CD4-positive, alpha-beta memory T cell (primary cell): ENCODE measurements at places on chromosomes 12 and 14.

GRCh38 chr12:12803186-12803585 is 10.0 kb upstream of the DDX47 start:
- peak; percentile 11 for DNase-seq

- DNase-seq: no peak
Measured at GRCh38 chr14:45705940-45706534, 453.0 kb upstream of the MIS18BP1 start.

GRCh38 chr12:94149119-94149780 is 873 bp downstream of the PLXNC1 start:
- peak; percentile 40 for DNase-seq

GRCh38 chr14:62663456-62663821 is 381.8 kb downstream of the KCNH5 start:
- DNase-seq: no peak

- DNase-seq: no peak
Measured at GRCh38 chr14:24849471-24849870, 200.5 kb downstream of the STXBP6 start.

DNA sequence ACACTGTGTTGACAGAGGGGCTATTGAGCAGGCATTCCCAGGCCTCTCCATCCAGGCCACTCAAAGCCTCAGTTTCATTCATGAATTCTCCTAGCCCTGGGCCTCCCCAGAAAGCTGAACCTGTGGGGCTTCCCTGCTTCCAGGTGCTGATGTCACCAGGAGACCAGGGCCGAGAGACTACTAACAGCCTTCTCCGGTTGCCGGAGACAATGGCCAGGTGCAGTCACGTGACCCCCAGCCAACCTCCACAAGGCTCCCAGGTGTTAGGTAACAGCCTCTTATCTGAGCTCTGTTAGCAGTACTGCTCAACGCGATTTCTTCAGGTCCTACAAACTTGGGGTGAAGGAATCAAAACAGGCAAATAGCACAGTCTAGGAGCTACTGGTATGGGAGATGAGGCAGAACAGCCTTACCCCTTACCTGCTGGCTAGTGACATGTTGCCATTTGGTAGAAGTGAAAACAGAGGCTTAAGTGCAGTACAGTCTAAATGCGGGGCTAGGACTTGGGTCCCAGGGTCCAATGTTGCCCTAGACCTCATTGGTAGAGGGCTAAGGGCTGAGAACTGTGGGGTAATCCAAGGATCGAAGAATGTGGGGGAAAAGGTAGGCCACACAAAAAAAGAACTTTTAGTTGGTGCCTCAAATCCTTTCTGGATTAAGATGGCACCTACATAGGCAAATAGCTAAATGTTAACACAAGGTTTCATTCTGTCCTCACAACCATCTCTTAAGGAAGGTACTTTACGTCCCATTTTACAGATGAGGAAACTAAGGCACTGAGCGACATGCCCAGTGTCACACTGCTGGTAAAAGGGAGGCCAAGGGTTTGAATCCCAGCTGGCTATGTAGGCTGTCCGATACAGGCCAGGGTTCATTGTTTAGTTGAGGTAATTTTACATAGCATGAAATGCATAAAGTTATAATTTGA is 3.8 kb downstream of the CCDC88C start:
- DNase-seq: peak; percentile 55

- no peak for DNase-seq
Measured at GRCh38 chr12:105659355-105660075, 329.0 kb downstream of the C12orf75 start.

- DNase-seq: no peak
Measured at GRCh38 chr14:46197856-46198255, 453.7 kb downstream of the RPL10L start.

GRCh38 chr12:117046011-117046369 is 53.2 kb downstream of the TESC start:
- DNase-seq: no peak

GRCh38 chr12:51661836-51662235 is 70.8 kb downstream of the SCN8A start:
- no peak for DNase-seq

GRCh38 chr14:55450539-55450938 is 10.1 kb upstream of the TBPL2 start:
- DNase-seq: no peak

DNA sequence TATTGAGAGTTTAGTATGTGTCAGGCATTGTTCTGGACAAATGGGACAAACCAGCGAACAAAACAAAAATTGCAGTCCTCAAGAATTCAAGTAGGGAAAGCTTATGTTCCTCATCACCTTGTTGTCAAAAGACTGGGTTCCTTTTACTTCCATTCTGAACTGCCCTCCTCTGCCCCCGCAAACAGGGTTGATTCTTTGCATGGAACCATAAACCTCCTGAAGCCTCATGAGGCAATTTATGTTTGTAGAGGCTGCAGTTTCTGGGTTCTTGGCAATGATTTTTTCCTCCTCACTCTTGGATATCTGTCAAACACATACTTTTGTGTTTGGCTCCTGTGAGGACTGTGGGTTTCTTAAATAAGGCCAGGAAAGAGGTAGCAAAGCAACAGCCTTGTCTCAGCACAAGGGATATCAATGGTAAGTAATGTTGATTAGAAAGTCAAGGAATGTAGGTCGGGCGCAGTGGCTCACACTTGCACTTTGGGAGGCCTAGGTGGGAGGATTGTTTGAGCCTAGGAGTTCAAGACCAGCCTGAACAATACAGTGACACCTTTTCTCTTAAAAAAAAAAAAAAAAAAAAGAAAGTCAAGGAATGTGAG is 13.9 kb downstream of the COPZ1 start:
- no peak for DNase-seq

- no peak for DNase-seq
Measured at GRCh38 chr14:106509807-106510206, 983.4 kb downstream of the TMEM121 start.

GRCh38 chr14:101029668-101030290 is 126.3 kb upstream of the RTL1 start:
- no peak for DNase-seq

- no peak for DNase-seq
Measured at GRCh38 chr12:75205558-75205957, 4.1 kb downstream of the KCNC2 start.

DNA sequence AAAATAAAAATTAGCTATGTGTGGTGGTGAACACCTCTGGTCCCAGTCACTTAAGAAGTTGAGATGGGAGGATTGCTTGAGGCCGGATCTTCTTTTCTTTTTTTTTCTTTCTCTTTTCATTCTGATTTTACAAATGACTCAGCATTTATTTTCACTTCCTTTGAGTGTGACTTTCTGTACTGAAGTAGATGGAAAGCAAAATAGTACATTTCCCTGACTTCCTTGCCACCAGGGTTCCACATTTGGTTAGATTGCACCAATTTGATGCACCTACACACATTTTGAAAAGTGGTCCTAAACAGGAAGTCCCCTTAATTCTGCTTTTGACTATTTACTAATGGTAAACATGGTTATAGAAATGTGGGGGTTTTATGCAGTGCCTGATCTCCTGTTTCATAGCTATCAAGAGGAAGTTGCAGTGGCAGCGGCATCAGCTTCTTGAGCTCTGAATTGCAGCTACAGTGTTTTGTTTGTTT is 13.0 kb upstream of the LEMD3 start:
- no peak for DNase-seq

DNA sequence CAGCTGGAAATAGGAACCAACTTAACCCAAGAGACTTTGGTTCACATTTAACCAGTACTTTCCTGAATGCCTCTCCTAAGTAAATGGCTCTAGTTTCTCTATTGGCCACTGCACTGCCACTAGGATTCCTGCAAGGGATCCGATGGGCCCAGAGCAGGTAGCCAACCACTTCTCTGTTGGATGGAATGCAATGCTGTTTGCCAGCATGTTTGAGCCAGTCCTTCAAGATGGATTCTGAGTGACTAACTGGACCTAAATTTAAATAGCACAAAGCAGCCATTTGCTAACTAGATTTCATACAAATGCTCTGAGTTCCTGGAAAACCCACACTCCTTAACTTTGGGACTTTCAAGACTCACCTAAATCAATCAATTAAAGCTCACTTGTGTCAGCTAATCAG is 9.5 kb upstream of the CLEC2D start:
- no peak for DNase-seq

- no peak for DNase-seq
Measured at GRCh38 chr14:77103951-77104350, 5.9 kb downstream of the CIPC start.

DNA sequence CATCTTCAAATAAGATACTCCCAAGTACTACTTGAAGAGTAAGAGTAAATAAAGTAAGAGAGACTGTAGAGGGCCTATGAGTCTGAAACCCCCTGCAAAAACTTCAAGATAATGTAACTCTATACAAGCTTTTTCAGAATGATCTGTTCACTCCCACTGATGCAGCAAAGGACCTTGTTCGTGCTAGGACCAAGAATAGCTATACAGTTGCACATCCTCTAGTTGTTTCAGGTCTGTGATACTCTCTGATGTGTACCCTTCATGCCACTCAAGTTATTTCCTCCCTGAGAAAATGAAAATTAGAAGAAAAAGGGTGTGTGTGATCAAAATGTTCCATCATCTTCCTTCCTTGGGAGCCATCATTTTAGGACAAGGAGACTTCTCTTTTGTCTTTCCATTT is 204.4 kb downstream of the ALX1 start:
- DNase-seq: no peak

DNA sequence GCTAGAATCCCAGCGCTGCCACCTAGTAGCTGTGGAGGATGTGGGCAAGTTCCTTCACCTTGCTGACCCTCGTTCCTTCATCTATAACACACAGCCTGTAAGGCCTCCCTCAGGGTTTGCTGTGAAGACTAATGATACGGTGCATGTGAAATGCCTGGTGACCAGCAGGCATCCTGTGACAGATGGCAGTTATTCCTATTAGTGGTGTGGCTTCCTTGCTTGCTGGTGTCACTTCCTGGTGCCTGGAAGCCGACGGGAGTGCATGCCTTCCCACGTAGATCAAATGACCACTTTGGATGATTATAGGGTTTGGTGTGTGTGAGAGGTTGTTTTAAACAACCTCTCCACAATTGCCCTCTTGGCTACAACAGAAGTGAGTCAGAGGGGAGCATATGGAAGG is 894.9 kb downstream of the VRK1 start:
- no peak for DNase-seq
